Bone marrow (tissue), 2 donors: ENCODE measurements at places on chromosomes 4 and X.

DNA sequence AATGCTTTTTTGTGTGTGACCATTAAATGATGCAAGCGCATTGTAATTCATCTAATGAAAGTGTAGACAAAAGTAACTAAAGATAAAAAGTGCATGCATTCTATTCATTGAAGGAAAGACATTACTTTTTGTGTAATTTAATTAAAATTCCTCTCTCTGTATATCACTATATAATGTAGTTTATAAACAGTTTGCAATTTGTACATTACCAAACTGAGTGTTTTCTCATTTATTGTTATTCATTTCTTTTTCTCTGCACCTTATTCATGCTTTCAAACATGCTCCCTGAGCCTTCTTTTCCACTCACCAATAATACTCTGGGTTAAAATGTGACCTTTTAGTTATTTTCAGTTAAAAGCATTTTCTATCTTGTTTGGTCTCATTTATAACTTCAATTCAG is 713.7 kb upstream of the AADAT start:
- DNase-seq = no peak

DNA sequence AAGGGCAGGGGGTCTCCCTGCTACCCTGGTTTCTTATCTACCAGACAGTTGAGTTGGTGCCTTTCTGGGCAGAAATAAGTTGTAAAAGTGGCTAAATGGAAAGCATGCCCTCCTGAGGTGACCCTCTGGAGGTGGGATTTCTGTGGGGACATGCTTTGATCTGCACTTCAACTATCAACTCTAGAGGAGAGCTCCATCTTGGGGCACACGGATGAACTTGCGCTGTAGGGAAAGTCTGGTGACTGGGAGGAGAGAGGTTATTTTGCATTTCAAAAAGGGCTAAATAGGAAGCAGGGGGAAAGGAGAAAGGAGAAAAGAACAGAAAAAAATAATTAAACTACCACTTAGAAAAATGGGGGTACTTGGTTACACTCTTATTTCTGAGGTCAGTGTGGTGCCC is 12.7 kb upstream of the RHOXF2B start:
- DNase-seq = no peak

GRCh38 chrX:34072906-34073305 is 59.2 kb downstream of the FAM47A start:
- DNase-seq = no peak

DNA sequence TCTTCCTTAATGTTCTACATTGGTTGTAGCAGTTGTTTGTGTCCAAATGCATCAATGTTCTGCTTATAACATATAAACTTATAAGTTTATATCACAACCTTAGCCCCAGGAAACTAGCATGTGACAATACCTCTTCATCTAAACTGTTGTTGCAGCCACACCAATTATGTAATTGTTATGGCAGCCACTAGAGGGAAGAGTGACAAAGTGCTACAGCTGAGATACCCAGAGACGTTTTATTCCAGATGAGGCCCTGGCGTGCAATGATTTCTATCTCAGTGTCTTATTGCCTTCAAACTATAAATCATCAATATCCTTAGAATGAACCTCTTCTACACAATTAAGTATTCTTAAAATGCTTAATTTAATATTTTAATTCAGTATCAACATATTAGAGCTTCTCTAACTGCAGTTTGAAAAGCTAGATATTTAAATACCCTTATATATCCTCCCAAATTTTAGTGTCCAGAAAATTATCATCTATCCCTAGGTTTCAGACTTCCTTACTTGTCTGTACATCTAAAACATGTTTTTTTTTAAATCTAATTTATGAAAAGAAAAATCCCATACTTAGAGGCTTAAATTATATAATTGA is 171.6 kb downstream of the PCDH10 start:
- no peak for DNase-seq

DNA sequence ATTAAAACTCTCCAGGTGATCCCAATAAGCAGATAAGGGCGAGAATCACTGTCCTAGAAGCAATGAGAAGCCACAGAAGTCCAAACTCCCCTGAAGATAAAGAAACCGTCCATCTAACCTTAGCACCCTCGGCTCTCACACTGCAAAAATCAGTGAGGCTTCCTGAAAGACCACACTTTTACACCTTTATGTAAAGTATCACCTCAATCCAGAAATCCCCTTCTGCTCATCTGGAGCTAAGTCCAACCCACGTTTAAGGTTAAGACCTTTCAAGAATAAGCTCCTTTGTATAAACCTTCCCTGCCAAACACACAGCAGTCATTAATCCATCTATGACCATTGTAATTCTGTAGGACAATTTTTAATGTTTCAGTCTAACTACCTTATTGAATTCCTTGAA is 41.7 kb downstream of the LIN54 start:
- no peak for DNase-seq

DNA sequence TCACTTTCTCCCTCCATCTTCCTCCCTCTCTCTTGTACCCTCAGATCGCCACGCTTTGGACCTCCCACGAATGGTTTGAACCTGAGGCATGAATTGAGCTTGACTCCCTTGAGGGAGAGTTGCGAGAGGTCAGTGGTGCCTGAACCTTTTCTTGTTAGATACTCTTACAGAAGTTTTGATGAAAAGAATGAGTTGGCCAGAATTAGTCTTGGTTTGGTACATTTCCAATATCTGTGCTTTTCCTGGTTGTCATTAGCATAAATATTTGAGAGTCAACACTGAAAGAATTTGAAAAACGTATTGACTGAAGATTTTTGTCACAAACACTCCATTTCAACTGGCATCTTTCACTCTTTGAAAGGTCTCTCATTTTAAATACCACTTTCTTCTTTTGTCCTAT is 510.6 kb upstream of the DIPK2B start:
- DNase-seq = no peak

DNA sequence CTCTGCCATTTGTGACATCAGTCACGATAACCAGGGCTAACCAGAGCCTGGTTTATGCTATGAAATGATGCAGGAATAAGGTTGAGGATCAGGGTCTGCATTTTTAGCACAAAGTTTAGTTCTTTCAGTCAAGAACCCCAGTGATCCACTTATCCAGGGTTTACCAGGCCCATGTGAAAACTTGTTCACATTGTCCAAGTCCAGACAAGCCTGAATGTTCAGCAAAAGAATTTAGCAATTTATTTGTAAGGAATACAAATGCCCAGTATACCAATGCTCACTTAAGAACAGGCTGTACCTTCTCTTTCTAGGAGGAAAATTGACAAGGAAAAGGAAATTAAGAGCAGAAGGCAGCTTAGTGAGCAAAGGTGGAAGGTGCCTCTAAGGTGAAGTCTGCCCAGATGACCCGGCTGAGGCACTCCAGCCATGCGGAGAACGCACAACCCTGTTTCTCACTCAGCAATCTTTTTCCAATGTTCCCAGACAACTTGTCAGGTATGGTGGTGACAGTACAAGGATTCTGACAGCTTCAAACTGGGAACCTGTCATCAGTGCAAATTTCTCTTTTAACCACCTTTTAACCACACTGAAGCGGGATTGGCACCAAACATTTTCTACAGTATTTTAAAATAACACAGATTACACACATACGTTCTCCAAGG is 54.0 kb downstream of the TBC1D9 start:
- DNase-seq = no peak

DNA sequence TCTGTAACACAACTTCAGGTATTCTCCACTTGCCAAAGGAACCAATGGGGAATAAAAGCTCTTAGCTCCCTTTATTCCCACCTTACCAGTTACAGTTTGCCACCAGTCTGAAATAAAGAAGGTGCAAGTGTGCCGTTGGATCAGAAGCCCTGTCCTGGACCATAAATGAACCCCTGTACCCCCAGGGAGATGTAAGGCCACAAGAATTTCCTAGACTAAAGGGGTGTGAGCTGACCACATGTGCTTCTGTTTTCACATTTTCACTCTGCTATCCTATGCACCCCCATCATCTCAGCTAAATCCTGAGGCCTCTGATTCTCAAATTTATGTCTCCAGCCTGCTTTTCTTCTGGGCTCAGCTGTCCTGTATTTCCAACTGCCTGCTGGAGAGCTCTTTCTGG is 221.2 kb downstream of the SPRY1 start:
- no peak for DNase-seq

DNA sequence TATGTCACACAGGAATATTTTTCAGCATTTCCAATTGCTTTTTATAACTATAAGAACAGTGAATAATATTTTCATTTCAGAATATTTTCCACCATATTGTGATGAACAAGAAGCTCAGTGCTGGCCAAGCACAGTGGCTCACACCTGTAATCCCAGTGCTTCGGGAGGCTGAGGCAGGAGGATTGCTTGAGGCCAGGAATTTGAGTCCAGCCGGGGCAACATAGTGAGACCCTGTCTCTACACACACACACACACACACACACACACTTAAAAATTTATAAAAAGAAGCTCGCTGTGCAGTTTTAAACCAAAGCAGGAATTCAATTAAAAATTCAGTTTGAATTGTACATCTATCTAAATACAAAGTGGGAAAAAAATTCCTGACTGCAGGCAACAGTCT is 3.2 kb downstream of the ZFYVE28 start:
- DNase-seq = no peak

DNA sequence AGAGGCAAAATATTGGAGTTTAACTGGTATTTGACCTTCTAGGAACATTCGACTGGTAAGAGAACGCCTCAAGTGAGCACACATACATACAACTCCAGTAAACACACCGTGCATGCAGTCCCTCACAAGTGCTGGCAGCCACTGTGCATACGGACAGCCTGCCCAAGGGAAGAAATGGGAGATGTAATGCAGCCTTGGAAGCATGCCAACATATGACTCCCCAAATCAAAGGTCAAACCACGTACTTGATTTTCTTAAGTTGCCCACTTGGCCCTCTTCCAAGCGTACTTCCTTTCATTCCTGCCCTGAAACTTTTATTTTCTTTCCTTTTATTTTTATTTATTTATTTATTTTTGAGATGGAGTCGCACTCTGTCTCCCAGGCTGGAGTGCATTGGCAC is 206.6 kb downstream of the SPRY1 start:
- DNase-seq = no peak

DNA sequence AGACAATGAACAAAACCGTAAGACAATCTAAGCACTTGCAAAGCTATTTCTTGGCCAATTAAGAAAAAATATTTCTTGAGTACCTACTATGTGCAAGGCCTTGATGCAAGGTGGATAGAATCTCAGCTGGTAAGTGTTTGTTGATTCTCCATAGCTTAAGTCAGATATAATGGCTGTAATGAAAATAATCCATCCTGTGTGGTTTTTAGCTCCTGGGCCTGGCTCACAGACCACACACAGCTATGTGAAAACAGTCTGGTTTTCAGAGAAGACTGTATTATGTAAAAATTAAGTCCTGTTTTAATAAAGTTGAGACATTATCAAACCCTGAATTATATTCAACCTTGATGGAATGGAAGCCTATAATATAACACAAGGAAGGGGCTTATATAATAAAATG is 7.8 kb upstream of the DDIT4L start:
- no peak for DNase-seq

- no peak for DNase-seq
Measured at GRCh38 chr4:61220556-61220955, 20.4 kb downstream of the ADGRL3 start.

DNA sequence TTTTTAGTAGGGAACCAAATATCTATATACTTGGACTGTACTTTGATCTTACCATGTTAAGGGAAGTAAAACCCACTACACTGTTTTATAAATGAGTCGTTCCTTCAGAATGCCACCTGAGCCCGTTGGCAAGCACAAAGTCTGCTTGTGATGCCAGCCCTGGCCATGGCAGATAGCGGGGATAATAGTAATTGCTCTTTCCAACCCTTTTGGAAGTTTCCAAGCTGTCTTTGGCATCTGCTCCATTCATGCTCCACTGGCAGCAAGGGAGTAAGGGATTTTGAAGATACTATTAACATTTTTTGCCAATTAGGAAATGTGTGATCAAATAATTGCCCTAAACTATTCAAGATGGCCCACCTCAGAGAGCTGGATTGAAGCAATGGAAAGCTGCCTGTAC is 689.2 kb upstream of the SLIT2 start:
- DNase-seq = no peak

DNA sequence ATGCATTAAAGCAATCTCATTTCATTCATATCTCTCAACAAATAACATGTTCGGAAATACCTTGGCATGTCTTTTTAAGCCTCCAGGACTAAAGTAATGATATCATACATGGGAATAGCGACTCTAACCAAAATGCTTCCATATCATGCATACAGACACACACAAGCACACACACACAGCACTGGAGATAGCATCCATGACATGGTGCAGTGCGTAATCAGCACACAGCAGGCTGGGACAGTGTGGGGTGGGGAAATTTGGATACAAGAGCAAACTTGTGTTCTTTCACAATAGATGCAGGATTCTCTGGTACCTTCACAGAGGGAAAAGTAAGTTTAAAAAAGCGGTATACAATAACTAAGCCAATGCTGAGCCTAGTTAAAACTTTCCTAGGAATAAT is 132.3 kb upstream of the HPGD start:
- no peak for DNase-seq

DNA sequence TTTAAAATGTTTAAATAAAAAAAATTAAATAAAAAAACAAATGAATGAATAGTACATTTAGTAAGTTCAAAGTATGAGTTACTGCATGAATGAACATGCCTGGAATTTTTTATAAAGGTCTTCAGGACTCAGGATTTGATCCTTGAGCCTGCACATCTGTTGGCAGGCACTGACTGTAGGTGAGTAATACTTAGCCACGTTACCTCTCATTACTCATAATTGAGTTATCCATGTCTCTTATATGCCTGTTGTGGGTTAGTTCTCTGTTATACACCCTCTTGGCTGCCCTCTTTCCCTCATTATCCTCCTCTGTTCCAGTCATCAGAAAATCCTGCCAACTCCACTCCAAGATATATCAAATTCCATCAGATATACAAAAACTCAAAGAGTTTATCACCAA is 276.0 kb downstream of the FBXW7 start:
- DNase-seq = no peak

GRCh38 chrX:43743100-43743822 is 87.2 kb downstream of the MAOA start:
- DNase-seq = no peak

DNA sequence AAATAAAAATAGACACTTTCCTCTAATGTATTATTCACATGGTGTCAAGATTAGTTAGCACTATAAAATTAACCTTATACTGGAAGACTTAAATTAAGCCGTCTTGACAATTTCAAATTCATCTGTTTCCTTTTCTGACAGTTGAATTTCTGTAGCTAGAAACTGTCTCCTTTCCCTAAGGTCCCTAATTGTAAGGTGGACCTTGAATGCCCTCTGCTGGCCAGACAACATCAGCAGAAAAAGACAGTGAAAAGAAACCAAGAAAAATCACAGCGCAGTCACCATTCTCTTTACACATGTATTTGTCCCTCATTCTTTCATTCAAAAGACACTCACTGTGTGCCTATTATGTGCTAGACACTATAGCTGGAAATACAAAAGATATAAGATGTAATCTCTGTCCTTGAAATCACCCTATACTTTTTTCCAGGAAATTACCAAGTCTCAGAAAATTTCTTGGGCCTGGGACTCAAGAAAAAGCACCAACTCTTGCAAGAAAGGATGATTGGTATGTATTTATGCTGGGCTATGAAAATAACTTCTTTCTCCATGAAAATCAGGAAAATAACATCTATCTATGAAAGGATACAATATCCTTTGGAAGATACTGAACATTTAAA is 32.7 kb upstream of the AMBN start:
- no peak for DNase-seq

- DNase-seq = no peak
Measured at GRCh38 chr4:176323511-176324160, 3.9 kb downstream of the SPCS3 start.
